SJSA1 (cell line): ENCODE measurements at places on chromosomes 11 and 22.

GRCh38 chr11:134647066-134647743, 235.2 kb upstream of the B3GAT1 start:
- no peak for DNase-seq

DNA sequence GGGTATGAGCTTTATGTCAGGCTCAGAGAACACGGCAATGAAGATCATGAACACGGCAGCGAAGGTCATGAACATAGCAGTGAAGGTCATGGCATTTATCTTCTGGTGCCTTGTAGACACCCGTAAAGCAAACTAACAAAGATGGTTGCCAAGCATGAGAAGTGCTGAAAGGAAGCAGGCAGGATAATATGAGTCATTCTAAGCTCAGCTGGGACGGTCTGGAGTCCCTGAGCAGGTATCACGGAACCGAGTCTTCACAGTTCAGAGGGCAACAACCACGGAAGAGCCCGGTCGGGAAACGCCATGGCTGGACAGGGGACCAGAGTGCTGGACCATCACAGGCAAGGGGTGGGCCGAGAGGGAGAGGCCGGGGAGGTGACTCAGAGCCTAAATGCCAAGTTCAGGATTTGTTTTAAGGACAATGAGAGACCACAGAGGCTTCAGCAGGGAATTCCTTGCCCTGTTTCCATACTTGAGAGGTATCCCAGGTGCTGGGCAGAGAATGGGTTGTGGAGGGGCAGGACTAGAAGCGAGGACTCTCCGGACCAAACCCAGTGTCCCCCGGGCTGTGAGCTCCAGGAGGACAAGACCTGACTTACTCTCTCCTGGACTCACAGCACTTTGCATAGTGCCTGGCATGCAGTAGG, 13.1 kb upstream of the MS4A10 start:
- no peak for DNase-seq

DNA sequence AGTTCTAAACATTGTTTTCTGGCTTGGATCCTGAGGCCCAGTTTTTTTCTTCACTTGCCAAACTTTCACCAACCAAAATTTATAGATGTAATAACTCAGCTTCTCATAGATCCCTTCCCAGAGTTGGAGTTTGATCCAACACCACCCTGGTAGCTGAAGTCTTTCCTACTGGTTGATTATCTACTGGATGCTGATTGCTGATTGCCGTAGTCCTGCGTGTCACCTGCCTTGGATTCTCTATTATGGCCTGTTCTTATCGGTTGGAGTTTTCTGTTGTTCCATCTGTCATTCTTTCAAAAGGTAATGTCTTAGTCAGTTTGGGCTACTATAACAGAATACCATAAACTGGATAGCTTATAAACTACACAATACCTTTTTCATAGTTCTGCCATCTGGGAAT, 17.3 kb upstream of the OR6X1 start:
- no peak for DNase-seq

- no peak for DNase-seq
Observed at GRCh38 chr11:124172101-124172500, 11.0 kb upstream of the OR10D3 start.

- DNase-seq: peak; percentile 19
Observed at GRCh38 chr11:36452961-36453360, 57.1 kb downstream of the TRAF6 start.

GRCh38 chr11:19818619-19819018, 106.0 kb downstream of the NAV2 start:
- DNase-seq: no peak

GRCh38 chr22:40874016-40874415, 12.1 kb upstream of the DNAJB7 start:
- DNase-seq: no peak

- DNase-seq: no peak
Observed at GRCh38 chr22:47767403-47767802, 1005.0 kb downstream of the TBC1D22A start.

GRCh38 chr11:13216019-13216710, 61.4 kb upstream of the BMAL1 start:
- DNase-seq: peak; percentile 100

DNA sequence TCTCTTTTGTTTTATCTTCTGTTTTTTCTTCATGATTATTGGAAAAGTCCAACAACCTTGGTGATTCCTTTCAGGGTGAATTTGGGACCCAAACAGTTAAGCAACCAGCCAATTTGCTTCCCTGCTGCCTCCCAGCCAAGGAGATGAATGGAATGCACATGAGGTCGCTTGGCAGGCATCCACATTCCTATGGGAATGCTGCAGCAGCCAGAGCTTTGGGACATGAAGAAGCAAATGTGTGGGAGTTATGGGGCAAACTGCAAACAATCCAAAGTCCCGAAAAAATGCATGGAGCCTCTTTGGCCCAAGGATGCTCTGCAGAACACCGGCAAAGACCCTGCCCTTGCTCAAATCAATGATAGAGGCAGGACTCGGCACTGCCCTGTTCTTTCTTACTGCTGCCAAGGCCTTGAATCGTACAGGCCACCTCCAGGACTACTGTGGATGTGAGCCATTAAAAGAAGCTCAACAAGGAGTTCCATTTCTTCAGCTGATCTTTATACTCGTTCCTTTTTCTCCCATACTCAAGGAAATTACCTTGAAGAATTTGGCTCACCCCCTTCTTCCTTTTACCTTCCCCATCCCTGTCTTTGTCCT, 117.3 kb upstream of the TEAD1 start:
- peak; percentile 89 for DNase-seq

DNA sequence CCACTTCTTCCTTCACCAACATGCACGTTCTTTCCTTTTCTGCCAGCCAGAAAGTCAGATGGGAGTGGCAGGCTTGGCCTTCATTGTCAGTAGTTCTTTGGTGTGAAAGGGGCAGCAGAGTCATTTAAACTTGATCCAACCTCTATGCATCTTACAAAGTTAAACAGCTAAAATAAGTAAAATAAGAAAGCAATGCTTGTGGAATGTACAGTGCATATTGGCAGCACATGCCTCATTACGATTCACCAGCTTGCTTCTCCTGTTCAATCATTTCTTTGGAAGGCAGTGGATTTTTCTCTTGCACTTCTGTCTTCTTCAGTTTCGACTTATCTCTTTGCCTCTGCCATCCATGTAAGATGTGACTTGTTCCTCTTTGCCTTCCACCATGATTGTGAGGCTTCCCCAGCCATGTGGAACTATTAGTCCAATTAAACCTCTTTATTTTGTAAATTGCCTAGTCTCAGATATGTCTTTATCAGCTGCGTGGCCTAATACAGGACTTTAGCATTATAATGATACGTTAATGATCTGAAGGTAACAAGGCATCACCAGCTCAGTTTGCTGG, 14.8 kb downstream of the LGALS12 start:
- no peak for DNase-seq

- DNase-seq: no peak
Observed at GRCh38 chr11:75051043-75051442, 45.6 kb downstream of the OR2AT4 start.

DNA sequence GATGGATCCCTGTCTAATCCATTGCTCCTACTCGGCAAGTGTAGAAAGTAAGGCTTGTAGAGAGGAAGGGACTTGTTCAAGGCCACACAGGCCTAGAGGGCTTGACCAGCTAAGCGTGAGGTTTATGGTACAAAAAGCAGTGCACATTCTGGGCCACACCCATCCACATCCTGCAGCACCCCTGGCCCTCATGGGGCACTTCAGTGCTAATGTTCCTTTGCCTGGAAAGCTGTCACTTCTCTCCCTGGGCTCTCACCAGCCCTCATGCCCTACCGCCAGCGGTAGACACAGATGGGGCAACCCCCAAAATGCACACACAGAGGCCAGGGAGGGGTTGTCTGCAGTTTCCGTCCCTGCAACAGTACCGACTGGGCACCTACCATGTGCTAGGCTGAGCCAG, 7.1 kb upstream of the MGAT3 start:
- no peak for DNase-seq

GRCh38 chr11:134585666-134586610, 173.9 kb upstream of the B3GAT1 start:
- no peak for DNase-seq

DNA sequence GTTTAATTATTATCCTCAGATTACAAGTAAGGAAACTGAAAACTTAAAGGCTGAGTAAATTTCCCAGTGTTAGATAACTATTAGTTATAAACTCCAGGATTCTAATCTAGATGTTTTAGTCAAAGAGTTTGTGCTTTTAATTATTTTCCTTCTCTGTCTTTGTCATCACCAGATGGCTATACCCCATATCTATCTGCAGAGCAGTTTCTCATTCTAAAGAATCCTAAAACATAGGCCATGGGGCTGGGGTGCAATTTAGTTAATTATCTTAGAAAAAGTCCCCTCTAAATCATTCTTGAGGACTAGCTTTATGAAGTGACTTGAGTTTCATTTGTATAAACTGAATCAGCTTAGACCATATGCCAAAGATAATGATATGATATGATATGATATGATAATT, 556.3 kb upstream of the ANO5 start:
- no peak for DNase-seq

GRCh38 chr11:67136156-67136555, 17.1 kb downstream of the KDM2A start:
- no peak for DNase-seq

DNA sequence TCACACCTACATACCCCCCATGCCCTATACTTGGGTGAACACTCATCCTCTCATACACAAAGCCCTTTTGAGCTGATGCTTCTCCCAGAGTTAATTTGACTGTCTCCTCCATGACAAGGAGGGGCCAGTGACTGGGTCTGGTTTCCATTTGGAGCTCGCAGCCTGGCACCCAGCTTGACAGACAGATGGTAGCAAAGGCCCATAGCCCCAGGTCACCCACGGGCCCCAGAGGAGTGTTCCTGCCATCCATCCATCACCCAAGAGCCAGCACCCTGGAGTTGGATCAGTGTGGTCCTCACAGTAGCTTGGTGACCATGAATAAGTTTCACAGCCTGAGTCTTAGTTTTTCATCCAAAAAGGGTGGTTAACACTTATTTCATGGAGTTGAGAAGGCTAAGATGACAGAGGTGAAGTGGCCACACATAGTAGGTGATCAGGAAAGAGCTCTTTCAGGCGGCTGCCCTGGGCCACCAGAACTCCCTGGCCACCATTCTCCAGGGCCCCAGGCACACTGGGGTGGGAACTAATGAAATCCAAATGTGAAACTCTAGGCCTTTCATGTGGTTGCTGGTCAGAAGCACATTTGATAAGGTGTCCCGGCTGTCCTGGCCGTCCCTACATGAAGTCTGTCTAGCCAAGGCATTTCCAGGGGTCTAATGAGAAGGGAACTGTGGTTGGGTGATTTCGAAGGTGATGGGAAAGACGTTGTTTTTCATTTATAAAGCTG, 42.4 kb downstream of the LIF start:
- DNase-seq: no peak

DNA sequence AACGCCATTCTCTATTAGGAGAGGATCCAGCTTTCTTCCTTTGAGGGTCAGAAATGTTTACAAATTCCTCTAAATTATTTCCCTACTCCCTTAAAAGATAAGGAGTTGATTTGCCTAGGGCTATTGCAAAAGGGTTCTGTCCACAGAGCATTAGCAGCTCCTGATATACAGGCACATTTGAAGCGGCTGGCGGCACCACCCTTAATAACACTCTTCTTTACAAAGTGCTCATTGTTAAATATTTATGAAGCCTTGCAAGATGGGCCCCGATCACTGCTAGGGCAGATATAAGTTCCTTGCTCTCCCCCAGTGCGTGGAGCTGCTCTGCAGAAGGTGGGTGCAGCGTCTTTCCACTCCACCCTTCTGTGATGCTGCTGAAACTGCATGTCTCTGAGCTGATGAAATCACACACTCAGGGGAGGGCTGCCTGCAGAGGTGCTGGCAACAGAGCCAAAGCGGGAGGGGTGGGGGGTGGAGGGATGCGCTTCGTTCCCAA, 116.7 kb upstream of the NTM start:
- no peak for DNase-seq

DNA sequence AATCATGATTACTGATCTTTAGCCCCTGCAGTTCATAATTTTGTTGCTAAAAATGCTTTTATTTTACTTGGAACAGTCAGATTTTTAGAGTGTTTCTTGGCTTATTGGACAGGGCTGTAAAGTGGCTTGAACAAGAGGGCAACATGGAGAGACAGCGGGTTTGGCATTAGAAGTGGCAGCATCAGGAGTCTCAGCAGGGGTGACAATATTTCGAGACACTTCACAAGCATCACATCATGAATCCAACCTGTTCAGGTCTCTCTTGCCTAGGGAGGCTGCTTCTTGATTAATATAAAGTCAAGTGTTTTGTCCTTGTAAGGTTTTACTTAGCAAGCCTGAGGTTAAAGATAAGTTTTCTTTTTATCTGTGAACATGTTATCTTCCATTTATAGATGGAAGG, 2249.5 kb downstream of the LRRC4C start:
- no peak for DNase-seq

DNA sequence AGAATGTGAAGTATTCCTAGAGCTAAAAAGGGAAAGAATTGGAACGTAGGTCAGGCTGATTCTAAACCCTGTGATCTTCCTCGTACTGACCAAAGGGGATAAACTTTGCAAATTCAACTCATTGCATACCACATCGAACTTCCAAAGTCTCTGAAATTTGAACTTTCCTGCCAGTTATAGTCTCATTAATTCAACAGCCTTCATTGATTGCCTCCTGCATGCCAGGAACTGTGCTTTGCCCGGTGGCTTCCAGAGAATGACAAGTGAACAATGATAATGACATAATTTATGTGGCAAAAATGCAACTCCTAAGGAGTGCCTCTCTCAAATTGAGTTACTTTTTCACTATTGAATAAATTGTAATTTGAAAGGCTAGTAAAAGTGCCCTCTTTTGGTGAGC, 107.7 kb upstream of the LDLRAD3 start:
- no peak for DNase-seq

DNA sequence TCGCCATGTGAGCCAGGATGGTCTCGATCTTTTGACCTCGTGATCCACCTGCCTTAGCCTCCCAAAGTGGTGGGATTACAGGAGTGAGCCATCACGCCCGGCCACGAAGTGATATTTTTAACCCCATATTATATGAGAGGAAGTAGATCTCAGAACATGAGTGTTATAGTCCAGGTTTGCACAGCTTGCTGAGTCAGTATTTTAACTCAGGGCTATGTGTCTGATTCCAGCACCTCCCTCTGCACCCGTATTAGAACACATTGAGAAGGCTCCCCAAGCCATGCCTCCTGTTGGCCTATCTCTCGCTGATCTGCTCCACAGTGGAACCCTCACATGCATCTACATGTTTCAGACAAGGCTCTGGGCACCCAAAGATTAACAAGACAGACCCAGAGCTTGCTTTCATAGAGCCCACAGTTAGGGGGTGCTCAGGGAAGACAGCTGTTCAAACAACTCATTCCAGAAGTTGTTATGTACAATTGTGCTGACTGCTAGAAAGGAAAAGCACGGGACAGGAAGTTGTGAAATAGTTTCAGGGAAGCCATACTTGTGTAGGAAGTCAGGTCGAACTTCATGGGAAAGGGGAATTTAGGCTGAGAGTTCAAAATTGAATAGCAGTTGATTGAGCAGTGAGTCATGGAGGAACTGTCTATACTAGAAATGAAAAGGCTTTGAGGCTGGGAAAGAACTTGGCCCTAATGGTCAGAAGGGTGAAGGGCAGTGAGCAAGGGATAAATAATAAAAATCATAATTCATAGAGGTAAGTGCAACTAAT, 49.3 kb upstream of the CLPB start:
- DNase-seq: no peak

GRCh38 chr11:78415338-78415737, 2.3 kb downstream of the GAB2 start:
- no peak for DNase-seq

GRCh38 chr11:120655589-120655988, 144.0 kb downstream of the GRIK4 start:
- no peak for DNase-seq

GRCh38 chr22:47693606-47694005, 931.2 kb downstream of the TBC1D22A start:
- peak; percentile 10 for DNase-seq
